Pons (tissue), 1 donor: ENCODE measurements at places on chromosomes 2 and 18.

DNA sequence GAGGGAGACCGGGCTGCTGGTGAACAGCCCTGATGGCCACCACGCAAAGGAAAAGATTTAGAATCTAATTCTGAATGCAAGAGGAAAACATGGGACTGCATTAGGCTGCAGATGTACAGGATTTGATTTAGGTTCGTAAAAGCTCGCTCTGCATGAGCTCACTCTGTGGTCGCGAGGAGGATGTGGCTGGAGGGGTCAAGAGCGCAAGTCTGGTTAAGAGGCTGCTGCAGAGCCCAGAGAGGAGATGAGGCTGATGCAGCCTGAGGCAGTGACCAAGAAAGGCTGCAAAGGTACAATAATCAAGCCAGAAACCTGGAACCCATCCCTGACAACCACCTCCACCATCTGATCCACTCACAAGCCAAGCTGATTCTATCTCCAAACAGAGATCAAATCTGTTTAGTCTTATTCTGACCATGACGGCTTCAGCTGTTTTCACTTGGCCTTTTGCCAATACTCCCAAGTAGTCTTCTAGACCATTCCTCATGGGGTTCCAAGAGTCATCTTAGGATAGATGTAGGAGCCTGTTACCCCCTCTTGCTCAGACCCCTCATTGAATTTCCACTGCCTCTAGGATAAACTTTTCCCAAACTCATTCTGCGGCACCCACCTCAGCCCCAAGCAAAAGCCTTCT is 58.9 kb upstream of the ARL4C start:
- no peak for DNase-seq

DNA sequence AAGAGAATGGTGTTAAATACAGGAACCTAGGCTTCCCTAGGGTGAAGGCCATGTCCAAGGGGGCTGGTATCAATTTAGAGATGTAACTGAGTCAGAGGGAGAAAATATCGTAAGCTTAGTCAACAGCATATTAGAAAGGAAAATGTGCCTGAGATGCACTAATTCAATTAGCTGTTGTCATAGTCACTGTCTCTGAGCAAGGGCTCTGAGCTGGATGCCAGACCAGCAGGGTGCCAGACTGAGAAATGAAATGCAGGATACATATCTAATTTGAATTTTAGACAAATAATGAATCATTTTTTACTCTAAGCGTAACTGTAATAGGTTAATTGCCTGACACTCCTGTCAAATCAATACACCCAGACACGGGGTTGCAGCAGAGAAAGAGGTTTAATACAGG is 11.4 kb upstream of the SLC35F6 start:
- no peak for DNase-seq

GRCh38 chr2:98912221-98912851 is 23.7 kb downstream of the CRACDL start:
- DNase-seq, result peak; percentile 15

GRCh38 chr2:176056406-176056805 is 27.4 kb downstream of the EVX2 start:
- DNase-seq, result no peak

DNA sequence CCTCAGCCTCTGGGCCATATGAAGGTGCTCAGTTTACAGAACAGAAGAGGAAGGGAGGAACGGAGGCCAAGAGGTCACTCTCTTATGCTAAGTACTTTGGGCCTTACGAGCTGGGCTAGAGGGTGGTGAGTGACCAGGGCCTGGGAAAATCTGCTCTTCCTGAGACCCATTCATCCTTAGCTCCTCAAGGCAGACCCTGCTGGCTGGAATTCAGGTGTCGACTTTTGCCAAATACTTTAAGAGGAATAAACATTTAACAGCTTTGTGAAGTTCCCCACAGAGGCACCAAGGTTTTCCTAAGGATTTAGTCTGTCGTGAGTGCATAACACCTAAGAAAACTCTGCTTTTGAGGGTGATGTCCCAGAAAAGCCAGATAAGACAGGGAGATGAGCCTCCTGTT is 129.7 kb upstream of the SIX2 start:
- no peak for DNase-seq
